ENCODE measurements at places on chromosomes 12 and 14.

DNA sequence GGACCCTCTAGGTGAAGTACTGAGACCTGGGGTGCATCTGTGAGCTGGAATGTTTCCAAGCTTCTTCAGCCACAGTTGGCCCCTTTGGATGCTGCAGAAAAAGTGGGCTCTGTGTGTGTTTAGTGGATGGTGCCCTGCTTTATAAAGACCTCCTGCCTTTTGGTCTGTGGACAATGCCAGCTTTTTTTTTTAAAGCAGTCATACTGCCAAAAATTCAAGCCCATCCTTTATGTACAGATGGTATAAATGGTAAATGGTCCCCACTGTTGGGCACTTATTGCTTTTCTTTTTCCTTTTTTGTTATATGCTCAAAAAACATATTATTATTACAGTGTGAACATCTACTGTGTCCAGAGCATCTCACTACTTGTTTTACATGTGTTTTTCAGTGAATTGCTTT is 81.1 kb downstream of the SMOC1 start:
- no peak for DNase-seq

DNA sequence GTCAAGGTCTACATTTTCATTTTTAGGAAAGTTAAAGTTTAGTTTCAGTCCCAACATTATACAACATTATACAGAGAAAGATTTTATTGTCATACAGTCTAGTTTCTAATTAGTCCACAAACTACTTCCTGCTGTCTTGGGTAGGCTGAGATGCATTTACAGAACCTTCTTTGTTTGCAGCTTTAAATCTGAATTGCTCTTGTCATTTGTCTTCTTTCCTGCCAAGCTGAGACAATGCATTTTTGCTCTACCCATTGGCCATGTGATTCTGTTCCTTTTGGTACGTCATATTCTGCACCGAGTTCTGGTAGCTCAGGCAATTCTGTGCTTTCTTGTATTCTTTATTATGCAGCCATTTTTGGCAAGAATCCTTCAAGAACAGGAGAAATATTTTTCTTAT is 228.5 kb downstream of the ATP23 start:
- DNase-seq, result no peak

DNA sequence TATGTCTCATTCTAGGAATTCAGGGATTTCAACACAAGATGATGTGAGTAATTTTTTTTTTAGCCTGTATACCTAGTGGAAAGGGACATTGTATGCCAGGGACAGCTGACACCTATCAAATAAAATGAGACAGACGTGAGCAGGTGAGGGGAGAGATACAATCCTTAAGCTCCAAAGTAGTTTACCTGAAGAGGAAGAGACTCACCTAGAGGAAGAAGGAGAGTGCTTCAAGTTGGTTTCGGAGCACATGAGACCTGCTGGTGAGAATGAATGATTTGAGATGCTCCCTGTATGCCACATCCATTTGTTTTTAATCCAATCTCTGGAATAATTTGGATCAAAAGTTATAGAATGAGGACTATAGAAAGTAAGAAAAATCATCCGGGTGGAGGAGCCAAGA is 915.4 kb upstream of the FBXO33 start:
- DNase-seq, result no peak

GRCh38 chr12:117718141-117718540 is 250.6 kb downstream of the KSR2 start:
- no peak for DNase-seq

DNA sequence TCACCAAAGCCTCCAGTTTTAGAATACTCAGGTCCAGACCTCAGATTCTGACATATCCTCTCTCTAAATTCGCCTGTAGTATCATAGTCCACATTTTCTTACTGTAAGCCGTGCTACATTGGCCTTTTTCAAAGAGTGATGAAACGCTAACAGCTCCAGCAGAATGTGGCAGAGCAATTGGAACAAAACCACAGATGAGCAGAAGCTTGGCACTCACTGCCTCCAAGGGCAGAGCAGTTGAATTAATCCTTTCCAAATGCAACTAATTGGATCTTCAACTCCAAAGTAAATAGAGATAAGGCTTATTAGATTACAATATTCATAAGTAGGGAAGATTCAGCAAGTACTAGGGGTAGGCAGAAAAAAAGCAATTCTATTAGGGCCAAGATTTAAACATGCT is 128.3 kb downstream of the SLC35F4 start:
- DNase-seq, result no peak

GRCh38 chr12:72141381-72141780 is 130.8 kb upstream of the TRHDE start:
- no peak for DNase-seq

DNA sequence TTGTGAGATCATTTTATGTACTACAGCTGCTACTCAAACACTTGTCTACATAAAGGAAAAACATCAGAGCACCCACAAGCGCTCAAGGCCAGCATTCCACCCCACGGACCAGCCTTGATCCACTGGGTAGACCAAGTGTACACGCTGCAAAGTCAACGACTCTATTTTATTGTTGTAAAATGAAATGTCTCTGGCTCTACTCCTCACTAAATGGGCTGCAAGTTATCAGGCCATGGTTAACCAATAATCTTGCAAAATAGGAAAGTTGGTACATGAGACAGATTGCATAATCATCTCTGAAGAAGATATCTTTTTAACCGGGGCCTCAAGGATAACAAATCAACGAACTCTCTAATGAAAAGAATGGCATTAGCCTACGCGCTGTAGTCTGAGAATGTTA is 69.9 kb upstream of the FOXN3 start:
- no peak for DNase-seq

GRCh38 chr14:57139173-57139572 is 129.5 kb downstream of the EXOC5 start:
- DNase-seq, result no peak

DNA sequence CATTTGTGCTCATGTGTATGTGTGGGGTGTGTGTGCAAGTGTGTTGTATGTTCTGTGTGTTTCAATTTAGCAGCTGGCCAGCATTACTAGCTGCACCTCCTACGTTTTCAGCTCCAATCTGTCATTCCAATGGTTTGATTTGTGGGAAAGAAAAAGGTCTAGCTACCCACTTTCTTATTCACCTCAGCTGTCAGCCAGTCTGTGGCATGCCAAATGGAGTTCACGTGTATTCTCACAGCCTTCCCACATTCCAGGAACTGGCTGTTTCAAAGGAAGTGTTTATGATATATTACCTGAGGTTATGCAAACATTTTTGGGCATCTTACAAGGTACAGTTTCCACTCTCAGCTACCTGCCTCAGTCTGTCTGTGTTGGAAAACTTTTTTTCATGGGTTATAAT is 220.2 kb upstream of the CPNE8 start:
- DNase-seq, result no peak

DNA sequence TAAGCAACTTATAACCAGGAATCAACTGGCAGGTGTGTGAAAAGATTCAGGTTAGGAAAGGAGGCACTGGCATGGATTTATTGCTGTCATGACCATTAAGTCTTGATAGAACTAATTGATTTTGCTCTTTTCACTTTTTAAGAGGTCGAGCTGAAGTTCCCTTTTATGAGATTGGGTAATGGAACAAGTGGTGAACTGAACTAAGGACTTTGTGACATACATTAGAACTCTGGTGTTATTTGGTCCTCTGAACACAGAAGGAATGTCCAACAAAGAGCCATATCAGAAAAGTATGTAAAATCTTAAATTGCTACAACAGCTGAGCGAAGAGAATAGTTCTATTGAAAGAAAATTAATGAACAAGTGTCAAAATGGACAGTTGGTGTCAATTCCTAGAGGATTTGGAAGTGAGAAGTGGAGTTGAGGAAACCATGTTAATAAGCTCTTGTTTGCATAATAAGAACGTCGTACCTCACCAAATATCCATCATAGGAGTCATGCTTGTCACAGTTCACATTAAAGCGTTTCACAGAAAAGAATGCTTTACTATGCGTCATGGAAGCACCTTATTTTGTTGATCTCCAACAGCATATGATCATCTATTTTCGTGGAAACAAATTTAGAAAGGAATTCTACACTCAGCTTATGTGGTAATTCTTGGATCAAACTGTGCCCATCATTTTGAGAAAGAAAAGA is 8.4 kb upstream of the MYF6 start:
- no peak for DNase-seq

DNA sequence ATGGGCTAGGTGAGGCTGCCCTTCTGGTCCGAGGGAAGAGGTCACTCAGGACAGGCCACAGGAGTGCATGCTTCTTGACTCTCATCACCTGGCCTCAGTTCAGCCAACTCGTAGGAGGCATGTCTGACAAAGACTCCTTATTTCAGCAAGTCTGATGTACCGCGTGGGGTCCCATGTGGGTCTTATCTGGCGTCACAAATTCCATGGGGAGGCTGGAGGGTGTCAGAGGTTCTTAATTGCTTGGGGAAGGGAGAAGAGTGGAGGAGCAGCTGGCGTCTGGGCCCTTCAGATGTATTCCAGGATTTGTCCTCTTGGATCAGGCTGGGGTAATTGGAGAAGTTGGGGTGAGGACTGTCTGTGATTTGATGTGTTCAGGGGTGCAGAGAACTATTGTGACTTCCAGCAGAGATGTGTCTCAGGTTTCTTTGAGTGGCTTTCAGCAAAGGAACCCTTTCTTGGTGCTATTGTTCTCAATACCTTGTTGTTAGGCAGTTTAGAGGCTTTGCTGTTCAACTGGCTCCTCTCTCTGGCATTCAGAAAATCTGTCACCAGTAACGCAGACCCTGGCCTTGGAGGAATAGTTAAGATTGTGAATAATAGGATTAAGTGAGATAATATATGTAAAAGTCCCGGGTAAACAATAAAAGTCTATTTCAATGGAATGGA is 60.1 kb downstream of the SUSD6 start:
- DNase-seq, result no peak

DNA sequence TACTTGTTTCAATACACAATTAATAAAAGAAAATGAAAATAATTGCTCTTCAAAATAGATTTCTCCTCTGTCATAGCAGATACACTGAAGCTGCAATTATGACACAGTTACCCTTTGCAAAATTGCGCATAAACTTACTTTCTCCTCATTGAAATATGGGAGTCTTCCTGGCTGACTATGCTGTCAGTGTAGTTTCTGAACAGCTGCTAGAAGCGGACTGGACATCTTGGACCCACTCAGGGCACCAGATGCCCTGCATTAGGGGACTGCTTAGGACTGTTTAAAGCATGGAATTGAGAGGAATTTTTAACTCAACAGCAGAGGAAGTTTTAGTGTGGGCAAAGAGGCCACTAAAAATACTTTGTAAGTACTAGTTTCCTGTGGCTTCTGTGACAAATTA is 454.9 kb downstream of the ATP23 start:
- DNase-seq, result no peak

- no peak for DNase-seq
These were observed 123.7 kb upstream of the DHRS4 start for GRCh38 chr14:23829736-23830471.

GRCh38 chr14:51979088-51979709 is 10.1 kb upstream of the RTRAF start:
- peak; percentile 74 for DNase-seq

DNA sequence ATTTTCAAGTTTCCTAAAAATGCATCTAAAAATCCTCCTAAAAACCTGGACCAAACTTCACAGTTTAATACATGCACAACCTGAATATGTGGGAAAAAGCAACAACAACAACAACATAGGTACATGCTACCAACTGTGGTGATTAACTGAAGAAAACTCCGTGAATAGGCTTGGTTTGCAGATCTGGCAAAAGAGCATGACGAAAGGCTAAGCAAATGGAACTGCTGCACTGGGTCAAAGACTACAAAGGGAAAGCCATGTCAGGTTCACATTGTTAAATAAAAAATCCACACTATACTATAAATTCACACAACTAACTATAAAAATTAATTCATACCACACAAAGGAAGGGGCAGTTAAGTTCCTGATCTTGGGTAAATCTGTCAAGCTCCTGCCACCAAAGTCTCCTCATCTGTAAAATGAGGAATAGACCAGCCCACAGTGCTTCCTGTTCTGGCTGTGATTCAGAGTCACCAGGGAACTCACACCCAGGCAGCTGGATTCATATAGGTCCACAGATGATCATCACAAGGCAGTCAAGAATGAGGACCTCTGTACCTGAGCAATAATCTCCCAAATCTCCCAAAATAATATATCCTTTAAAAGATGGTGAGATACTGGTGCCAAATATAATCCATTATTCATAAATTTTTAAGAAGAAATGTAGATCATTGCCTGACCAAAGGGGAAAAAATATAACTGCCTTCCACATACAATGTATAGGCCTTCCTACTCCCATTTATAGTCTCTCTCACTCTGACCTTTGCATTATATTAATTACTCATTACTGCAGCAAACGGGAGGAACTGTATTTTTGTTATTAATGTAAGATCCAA is 7.0 kb downstream of the CORO1C start:
- no peak for DNase-seq

GRCh38 chr12:48937170-48937569 is 11.9 kb upstream of the FKBP11 start:
- DNase-seq, result no peak

- peak; percentile 49 for DNase-seq
These were observed 736 bp upstream of the PHLDA1 start for GRCh38 chr12:76032043-76032981.

DNA sequence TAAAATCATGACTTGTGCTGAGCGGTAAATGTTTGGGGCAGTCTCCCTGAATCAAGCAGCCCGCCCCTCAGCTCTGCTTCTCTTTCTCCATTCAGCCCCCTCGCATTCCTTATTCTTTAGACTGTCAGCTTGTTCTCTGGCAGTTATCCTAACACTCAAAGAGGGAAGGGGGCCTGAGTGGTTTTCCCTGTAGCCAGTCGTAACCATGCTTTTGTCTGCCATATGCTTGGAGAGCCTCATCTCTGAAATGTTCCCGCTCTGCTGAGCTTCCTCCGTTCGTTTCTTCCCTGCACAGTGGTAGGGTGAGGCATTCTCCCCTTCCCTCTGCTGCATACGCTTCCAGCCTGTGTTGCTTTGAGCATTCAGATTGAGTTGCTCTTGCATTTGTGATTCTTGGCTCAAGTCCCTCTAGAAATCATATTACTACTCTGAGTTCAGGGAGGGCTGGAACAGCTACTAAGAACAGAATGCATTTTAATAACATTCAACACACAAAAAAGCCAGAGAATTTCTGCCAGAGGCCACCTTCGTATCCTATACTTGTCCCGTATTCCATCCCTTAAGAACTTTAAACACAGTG is 119.7 kb downstream of the FBXL14 start:
- peak; percentile 21 for DNase-seq
